ENCODE measurements at places on chromosomes 6 and 20.

DNA sequence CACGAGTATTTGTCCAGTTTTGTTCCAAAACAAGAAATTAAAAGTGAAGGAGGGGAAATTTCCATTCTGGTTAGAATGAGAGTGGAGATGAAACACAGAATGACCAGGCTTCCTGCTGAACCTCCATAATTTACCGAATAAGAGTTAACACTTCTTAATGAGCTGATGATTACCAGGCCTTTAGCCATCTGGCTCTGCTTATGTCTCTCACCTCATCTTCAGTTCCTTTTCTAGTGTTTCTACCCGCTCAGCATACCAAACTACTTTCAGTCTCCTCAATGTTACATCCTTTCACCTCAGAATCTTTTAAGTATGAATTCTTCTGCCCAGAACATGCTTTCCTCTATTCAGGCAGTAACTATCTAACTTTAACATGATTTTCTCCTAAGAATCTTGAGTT lies 209.0 kb upstream of the RSPO3 start:
- DNase-seq = no peak

- peak; percentile 68 for DNase-seq
These were observed 2.0 kb downstream of the ZNF335 start for GRCh38 chr20:45969712-45970634.

- DNase-seq = no peak
These were observed 1.6 kb downstream of the INSM1 start for GRCh38 chr20:20369250-20370093.

- peak; percentile 81 for DNase-seq
These were observed 78.7 kb downstream of the PLCB4 start for GRCh38 chr20:9147547-9148024.

DNA sequence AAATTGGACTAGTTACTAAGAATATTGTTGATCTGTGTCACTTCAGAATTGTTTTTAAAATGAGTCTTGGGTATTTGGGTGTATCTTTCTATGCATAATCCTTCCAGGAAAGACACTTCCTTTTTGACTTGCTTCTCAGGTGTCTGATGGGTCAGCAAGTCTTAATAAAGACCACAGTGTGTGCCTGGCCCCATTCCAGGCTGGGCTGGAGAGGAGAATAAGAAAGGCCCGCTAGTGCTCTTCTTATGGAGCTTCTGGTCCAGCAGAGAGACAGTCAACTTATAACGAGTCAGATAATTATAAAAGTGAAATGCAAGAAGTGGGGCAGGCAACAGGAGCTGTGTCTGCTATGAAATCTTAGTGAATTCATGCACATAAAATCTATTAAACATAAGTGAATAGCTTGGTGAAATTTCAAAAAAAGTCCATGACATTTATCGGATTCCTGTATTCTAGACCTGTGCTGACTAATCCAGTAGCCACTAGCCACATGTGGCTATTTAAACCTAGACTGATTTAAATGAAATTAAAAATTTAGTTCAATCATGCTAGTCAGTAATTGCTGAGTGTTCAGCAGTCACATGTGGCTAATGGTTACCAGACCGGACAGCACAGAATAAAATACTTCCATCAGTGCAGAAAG lies 42.6 kb downstream of the RNF144B start:
- DNase-seq = no peak

GRCh38 chr20:10596710-10597121 lies 77.1 kb downstream of the JAG1 start:
- DNase-seq = peak; percentile 90

- DNase-seq = no peak
These were observed 69.5 kb downstream of the FOXO3 start for GRCh38 chr6:108630050-108630714.

DNA sequence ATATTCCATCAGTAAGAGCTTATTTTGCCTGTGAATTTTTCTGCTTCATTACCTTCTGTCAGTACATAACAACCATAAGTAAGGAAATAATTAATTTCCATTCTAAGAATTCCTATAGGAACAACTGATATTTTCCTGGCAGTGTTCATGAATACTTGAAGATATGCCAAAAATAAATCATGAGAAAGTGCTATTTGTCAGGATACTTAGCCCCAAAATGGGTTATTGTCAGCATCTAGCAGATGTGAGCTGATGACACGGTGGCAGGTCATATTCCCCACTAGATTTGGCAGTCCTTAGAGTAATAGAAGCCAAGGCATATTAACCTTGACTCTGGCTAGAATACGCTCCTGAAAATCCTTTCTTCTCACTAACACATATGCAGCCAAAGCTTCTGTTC lies 43.2 kb upstream of the CRISP1 start:
- no peak for DNase-seq

DNA sequence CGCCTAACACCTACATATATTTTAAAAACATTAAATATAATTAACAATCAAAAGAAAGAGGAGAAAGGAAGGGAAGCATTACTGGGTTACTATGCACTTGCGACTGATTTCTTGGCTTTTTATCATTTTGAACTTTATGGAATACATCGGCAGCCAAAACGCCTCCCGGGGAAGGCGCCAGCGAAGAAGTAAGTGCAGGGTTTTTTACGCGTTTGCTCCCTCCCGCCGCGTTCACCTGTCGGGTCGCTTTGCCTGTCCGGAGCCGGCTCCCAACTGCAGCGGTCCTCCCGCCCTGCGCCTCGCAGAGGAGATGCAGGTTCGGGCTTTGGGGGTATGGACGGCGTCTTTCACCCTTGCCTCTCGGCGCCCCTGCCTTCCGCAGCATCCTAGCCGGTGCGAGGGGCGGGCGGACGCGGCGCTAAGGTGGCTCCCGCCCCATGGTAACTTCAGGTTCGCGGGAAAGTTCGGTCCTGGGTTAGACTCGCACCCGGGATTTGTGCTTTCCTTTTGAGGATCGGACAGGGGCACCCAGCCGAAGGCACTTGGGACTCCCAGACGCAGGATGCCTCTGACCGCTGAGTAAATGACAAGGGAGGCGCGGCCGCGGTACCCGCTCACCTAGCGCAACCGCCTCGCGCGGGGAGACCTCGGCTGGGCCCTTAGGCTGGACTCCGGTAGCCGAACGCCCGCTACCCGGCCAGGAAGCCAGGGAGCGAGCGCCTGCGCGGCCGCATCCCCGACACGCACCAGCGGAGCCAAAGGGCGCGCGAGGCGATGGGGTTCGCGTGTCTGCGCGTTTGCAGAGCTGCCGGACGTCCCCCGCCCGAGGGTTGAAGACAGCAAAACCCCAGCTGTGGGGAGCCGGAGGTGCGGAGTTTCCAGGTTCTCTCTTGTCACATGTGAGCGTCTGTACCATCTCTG lies 891 bp downstream of the RSPO3 start:
- DNase-seq = peak; percentile 17

GRCh38 chr6:155171747-155172449 lies 91.9 kb upstream of the CLDN20 start:
- DNase-seq = peak; percentile 36

DNA sequence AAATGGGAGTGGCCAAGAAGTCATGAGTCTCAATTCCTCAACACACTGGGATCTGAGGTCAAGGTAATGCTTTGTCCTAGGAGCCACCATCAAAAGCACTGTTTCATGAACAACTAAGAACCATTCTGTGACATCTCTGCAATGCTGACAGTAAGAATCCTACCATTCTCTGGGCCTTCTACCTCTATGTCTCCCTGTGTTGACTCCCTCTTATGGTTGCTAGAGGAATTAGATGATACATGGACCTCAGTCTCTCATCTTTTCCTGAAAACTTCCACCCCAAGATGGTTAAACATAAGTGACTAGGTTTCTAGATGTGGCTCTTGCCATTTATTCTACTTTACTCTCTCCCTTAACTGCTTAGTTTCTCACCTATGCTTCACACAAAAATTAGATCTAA lies 9.1 kb downstream of the MTRF1L start:
- no peak for DNase-seq

- DNase-seq = no peak
These were observed 24.6 kb upstream of the SERPINB1 start for GRCh38 chr6:2866171-2866846.

- DNase-seq = no peak
These were observed 275.0 kb upstream of the BMP2 start for GRCh38 chr20:6492271-6493055.

DNA sequence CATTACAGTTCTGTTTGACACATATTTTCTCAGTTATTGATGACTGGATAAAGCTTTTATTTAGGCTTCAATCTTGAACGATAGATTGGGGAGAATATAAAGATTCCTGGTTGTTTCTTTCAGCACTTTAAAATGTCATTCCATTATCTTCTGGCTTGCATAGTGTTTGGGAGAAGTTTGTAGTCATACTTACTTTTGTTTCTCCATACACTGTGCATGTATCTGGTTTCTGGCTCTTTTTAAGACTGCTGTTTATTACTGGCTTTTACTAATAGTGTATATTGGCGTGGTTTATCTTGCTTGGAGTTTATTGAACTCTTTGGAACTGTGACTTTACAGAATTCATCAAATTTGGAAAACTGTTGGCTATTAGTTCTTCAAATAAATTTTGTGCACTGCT lies 49.2 kb downstream of the RGS17 start:
- no peak for DNase-seq

- no peak for DNase-seq
These were observed 25.7 kb downstream of the MUC22 start for GRCh38 chr6:31035862-31036497.

GRCh38 chr20:11445161-11445560 lies 472.5 kb upstream of the BTBD3 start:
- DNase-seq = no peak

DNA sequence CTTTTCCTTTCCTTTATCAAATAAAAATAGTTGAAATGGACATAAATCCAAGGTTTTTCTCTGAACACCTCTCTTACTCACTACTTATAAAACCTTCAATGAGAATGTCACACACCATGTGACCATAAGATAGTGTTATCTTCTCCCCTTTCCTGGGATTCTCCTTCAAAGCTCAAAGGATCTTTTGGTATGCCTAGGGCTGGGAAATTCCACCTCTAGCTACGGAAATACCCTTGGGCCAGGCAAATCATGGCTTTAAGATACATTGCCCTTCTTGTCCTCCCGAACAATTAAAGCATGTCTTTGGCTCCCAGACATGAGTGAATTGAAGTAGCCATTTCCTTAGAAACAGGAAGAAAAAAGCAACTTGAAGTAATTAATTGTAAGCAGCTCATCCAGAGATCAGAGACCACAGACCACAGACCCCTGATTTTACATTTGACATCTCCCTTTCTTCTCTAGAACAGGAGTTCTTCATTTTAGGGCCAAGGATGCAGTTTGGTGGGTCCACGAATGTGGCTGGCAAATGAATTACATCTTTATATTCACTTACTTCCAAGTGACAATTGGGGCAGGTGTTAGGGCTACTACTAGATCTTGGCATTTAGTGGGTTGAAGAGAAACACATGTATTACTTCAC lies 4.1 kb downstream of the PLCB4 start:
- no peak for DNase-seq

DNA sequence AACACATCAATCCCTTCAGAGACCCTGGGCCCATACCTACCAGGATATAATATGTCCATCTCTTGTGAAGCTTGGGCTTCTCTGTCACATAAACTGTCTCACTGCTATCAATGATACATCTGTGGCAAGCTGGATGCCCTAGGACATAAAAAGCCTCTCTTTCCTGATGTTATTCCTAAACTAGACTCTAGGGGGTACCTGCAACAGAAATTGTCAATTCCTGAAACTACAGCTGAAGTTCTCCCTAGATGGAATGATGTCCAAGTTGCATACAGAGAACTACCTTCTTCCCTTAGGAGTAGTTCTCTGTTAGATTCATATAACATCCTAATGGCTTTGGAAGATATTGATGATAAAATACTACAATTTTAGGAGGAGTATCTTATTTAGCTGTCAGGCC lies 35.8 kb downstream of the TBX18 start:
- DNase-seq = peak; percentile 38

GRCh38 chr6:141877275-141877983 lies 255.3 kb upstream of the GJE1 start:
- DNase-seq = no peak

GRCh38 chr20:48691523-48691922 lies 136.3 kb downstream of the PREX1 start:
- DNase-seq = no peak

DNA sequence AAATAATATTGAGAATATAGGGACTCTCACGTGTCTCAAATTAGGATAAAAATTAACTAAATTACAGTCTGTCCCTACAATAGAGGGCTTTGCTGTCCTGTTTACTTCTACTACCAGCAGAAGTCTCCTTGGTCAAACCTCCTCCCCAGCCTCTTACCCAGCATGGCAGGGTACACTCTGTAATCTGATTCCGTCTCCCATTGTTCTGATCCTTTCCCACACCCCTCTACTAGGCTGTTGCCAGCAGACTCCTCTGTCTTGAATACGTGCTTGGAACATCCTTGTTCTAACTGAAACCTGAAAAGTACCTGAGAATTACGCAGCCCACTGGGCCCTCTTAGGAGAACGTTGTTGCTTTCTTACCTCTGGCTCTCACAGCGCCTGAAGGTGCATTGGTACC lies 112.2 kb upstream of the PREP start:
- DNase-seq = no peak

DNA sequence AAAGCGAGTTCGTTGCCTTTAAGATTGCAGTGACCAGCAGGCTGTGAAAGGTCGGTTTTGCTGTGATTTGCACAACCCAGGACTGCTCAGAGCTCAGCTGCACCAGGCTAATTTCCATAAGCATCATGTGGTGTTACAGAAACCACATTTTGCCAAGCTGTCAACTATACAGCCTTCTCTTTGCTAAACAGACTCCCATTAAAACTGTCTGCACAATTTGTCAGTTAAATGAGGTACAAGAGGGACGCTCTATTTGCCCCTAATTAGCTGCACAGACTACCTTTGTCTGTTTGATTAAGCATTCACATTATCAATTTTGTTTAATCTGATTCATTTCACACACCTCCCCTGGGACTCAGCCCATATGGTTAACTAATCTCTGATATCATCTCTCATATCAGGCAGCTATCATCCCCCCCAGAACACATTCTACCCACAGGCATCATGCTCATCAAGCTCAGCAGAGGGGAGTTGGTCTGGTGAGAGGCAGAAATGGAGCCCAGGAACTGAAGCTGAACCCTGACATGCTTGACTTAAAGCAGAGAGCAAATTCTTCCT lies 62.1 kb downstream of the OLIG3 start:
- DNase-seq = no peak

- no peak for DNase-seq
These were observed 443.1 kb upstream of the FLRT3 start for GRCh38 chr20:14780508-14780907.

- no peak for DNase-seq
These were observed 100.2 kb downstream of the UST start for GRCh38 chr6:148846778-148847761.

- peak; percentile 87 for DNase-seq
These were observed 5.3 kb upstream of the SERPINB6 start for GRCh38 chr6:2976571-2977085.

- DNase-seq = peak; percentile 94
These were observed 118.3 kb downstream of the KIF13A start for GRCh38 chr6:17869010-17869752.

All from LHCN-M2 (cell line).